Trophoblast cell (in vitro differentiated cells and primary cell): ENCODE measurements at places on chromosomes 5 and 9.

- no peaks in the 10 kb centered on the region for H3K36me3 ChIP-seq
- peaks cover 3% of the 10 kb centered on the region for H3K4me1 ChIP-seq
- H3K4me3 ChIP-seq, result no peak overlapping the region
- no peak for DNase-seq
Measured at GRCh38 chr9:94801234-94801633, 74.7 kb downstream of the AOPEP start.

DNA sequence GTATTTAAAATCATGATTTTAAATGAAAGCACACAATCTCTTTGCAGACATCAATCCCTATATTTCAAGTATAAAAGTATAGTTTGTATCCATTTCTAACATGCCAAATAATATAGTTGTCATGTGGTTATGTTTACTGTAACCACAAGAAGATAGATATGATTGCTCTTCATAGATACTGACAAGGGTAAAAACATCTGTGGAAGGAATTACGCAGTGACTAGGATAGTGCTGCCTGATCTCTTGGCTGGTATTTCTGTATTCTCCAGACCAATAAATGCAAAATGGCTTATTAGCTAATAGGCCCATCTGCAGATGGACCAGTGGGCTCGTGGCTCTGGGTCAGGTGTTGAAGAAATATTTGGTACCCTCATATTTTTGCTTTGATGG is 34.9 kb upstream of the FBN2 start:
- no peaks in the 10 kb centered on the region for H3K36me3 ChIP-seq
- peaks cover 10% of the 10 kb centered on the region for H3K4me1 ChIP-seq
- no peaks in the 10 kb centered on the region for H3K27me3 ChIP-seq
- H3K4me3 ChIP-seq, result no peak overlapping the region
- H3K27ac ChIP-seq, result no peak overlapping the region

GRCh38 chr9:112541685-112542084 is 55.1 kb downstream of the KIAA1958 start:
- no peak for DNase-seq
- no peaks in the 10 kb centered on the region for H3K27me3 ChIP-seq
- no peak overlapping the region for H3K4me3 ChIP-seq
- H3K27ac ChIP-seq, result no peak overlapping the region
- no peaks in the 10 kb centered on the region for H3K36me3 ChIP-seq
- no peaks in the 10 kb centered on the region for H3K4me1 ChIP-seq

DNA sequence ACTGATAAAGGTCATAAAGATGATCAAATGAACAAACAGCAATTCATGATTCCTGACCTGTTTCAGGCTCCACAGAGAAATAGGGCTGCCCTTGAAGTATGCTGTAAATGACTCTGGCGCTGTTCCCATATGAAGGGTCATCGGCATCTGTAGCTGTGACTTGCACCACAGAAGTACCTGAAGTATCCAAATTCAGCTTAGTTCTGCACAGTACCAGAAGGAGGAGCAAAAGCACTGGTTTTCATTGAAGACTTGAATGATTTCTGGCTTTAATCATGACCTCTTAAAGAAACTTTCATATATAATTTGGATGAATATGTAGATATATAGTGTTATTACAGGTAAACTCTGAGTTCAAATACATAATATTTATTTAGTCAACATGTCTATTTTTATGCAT is 109.1 kb downstream of the CDH10 start:
- no peak overlapping the region for H3K27ac ChIP-seq
- H3K4me3 ChIP-seq, result no peak overlapping the region
- no peaks in the 10 kb centered on the region for H3K27me3 ChIP-seq
- DNase-seq, result no peak
- peaks cover 2% of the 10 kb centered on the region for H3K4me1 ChIP-seq
